ENCODE measurements at places on chromosomes 4 and X. TPM values are rescaled to one million over a fixed set of nuclear protein-coding genes. Genes with fewer than 3 reads are reported as not detected.

Gene L1CAM
- total RNA-seq, result 0.19 TPM

Gene ZNF157
- not detected for total RNA-seq

Gene PRDM8
- 0.65 TPM for total RNA-seq

Gene C4orf50
- not detected for total RNA-seq

Gene ZNF827
- total RNA-seq, result 10.8 TPM

Gene N4BP2
- total RNA-seq, result 9.7 TPM

Gene ETDB
- total RNA-seq, result not detected

Gene AFP
- total RNA-seq, result not detected

Gene HSFX3
- total RNA-seq, result not detected
